ENCODE measurements at places on chromosomes 3 and 15.

GRCh38 chr15:101188637-101189408 is 63.0 kb downstream of the CHSY1 start:
- DNase-seq = no peak

DNA sequence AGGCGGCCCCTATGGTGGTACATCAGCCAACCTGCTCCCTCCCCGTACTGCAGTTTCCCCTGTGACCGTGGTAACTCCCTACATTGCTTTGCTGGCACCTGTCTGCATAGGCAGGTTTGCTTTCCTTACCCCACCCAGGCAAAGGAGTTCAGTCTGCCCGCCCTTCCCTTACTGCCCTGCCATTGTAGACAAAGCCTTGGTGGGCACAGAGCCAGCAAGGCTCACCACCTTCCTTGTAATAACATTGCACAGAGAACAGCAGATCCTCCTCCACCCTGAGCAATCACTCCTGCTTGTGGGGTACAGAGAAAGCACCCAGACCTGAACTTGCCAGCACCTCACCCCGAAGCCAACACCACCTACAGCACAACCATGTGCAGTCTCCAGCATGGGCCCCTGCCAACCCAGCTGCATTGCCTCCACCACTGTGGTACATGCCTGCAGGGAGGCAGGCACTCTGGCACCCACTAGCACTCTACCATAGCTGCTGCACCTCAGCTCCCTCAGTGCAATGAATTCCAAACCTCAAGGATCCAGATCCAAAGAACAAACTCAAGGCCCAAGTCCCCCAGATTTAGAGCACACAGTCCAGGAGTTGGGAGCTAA is 192.7 kb upstream of the KCNMB2 start:
- no peak for DNase-seq

- no peak for DNase-seq
Observed at GRCh38 chr3:14525685-14526631, 14.2 kb downstream of the GRIP2 start.

DNA sequence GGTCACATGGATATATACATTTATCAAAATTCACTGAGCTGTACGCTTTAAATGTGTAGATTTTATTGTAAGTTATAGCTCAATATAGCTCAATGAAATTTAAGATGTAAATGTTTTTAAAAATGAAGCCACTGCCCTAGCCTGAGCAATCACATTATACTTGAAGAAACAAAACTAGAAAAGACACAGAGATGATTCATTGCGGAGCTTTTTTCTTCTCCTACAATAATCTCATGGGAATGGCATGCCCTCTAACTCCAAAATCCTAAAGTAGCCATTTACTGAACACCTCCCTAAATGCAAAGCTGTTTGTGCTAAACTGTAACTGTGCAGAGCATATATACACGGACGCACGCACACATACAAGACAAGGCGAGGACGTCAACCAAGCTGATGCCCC is 84.2 kb downstream of the MYO9A start:
- no peak for DNase-seq

GRCh38 chr3:51975852-51976549 is 1.1 kb downstream of the ABHD14A start:
- DNase-seq = no peak

DNA sequence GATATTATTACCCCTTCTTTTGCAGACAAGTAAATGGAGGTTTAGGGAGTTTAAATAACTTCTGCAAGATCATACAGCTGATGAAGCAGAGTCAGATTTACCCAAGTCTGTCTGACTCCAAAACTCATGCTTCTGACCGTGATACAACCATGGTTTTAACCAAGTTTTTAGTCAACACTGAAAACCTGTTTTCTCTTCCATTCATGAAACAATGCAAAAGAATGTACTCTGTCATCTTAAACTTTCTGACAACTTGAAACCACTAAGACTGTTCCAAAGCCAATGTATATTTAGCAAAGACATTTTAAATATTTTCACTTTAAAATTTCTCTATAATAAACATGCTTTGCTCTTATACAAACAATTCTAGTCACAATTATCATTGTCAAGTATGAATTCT is 77.0 kb upstream of the RBMS3 start:
- DNase-seq = no peak

GRCh38 chr3:65659396-65659795 is 379.3 kb downstream of the MAGI1 start:
- no peak for DNase-seq

- DNase-seq = no peak
Observed at GRCh38 chr3:25604107-25604805, 60.5 kb downstream of the TOP2B start.

Data from stimulated activated CD8-positive, alpha-beta memory T cell treated with anti-CD3 and anti-CD28 coated beads, Interleukin-7, amount 100 ng/mL, for 24 hours (primary cell).